Thyroid gland (tissue), 4 donors: ENCODE measurements at places on chromosomes 6 and 20. TPM values are rescaled to one million over a fixed set of nuclear protein-coding genes. Genes with fewer than 3 reads are reported as not detected.
A peak's percentile ranks its signal among the peaks of the same experiment; 100 is the strongest.

GRCh38 chr20:43765916-43766315, 39.1 kb upstream of the GTSF1L start:
- DNase-seq, result no peak

DNA sequence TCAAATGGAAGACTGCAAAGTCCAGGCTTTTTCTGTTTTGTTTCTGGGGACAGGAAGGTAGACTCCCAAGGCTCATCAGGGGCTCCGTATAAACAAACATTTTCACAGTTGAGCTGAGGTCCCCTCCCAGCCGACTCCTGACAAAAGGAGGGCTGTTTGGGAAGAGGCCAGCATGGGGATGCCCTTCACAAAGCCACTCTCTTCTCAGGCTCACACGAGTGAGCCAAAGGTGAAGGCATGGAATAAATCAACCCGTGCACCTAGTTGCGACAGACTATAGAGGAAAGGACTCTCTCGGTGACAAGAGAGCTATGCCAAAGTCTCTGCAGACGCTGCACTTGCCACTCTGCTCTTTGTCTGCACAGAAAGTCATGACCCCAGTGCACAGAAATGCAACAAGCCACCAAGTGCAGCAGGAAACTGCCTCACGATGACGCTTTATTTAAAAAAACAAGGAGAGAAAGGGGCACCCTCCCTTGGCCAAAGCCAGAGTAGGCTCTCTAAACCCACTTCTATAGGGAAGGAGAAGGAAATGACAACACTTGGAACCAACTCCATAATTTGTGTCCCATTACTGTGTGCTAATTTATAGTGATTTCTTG, 21.0 kb downstream of the JAG1 start:
- peak; percentile 56 for DNase-seq

- no peak for DNase-seq
Observed at GRCh38 chr20:11296951-11297350, 620.7 kb upstream of the BTBD3 start.

DNA sequence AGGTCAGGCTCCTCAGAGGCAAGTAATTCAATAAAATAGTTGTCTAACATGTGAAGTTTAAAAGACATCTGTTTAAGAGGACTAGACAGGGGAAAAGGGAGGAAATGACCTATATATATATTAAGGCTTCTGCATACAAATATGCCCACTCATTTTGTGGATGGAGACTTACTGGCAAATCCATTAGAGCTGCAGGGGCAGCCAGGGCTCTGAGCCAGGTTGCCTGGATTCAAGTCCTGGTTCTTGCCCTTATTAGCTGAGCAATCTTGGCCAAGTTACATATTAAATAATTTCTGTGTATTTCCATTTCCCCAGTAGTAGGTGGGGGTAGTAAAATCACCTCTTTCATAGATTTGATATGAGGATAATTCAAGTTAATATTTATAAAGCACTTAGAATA, 287.0 kb upstream of the RIMS1 start:
- no peak for DNase-seq

DNA sequence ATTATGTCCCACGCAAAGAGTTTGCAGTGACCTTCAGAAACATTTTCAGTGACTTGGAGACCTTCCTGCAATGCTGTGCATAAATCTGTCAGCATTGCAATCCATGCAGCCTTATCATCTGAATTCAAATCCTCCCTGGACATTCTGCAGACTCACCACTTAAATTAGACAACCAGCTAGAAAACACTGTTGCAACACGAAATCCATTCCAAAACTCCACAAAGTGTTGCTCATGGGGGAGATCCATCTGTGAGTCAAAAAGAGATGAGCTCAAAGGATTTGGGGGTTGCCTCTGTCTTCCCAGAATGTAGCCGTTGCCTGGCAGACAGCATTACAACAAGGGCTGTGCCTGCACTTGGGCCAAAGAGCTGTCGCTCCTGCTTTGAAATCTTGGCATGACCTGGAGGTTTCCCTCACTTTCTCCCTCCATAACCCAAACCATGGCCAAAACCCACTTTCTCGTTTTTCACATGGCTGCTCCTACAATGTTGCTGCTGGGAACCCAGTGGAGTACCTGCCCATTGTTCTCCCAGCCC, 163.5 kb upstream of the CDYL start:
- no peak for DNase-seq

DNA sequence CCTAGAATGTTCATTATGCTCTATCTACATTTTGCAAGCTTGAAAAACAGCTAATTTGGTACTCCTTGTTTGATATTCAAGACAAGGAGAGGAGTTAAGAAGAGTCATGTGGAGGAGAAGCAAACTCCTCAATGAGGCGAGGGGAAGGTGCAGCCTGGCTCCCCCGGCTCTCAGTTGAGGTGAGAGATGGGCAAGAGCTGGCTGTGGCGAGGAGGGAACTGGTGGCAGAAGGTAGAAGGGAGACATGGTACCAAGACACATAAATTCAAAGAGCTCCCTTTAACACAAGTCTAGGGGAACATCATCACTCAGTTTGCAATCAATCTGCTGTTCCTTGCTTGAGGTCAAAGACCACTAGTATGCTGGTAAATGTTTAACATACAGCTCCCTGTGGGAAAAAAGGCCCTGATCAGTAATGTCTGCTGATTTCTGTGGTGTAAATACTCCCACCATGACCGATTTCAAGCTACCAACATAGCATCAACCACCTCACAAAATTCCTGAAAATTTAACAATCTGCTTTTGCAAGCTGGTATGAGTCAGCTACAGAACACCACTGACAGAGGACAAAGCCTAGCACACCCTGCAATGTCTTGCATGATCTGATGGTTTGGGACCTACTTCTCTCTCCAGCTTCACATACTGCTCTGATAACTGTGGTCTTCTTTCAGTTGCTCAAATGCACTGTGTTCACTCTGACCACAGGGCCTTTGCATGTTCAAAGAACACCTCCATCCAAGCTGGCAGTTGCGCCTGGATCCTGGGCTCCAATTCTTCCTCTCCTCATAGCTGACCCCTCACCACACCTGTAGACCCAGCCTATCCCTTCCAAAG, 516.3 kb upstream of the CHD6 start:
- no peak for DNase-seq

- DNase-seq, result peak; percentile 0
Observed at GRCh38 chr20:25314497-25315417, 66.9 kb downstream of the PYGB start.

- DNase-seq, result no peak
Observed at GRCh38 chr6:50724381-50725124, 11.2 kb downstream of the TFAP2D start.

DNA sequence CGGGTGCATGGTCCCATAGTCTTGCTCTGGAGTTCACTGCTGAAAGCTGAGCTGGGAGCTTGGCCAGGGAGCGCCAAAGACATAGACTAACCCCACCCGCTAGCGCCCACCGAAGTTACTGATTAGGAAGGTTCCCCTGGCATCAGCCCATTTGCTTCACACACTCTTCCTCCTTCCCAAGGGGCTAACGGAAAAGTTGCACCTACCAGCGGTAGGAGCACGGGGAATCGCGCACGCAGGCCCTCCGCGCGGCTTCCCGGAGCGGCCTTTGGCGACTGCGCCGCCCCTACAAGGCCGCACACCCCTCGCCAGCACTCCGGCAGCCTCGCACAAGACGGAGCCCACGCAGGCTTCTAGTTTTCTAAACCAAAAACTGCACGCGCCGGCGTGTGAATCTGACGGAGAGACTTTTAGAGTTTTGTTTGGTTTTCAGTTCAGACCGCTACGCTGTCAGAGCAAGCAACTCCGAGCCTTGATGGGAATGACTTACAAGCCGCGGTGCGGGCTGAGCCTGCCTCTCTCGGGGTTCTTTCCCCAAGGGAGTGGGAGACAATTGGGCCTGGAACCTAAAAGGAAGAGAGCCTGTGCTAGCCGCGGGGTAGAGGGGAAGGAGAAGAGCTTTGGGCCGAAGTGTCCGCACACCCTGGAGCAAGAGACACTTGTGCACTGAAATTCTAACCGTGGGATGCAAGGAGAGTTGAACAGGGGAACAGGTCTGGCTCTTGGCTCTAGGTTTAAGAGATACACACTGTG, 891 bp upstream of the POU3F2 start:
- no peak for DNase-seq

DNA sequence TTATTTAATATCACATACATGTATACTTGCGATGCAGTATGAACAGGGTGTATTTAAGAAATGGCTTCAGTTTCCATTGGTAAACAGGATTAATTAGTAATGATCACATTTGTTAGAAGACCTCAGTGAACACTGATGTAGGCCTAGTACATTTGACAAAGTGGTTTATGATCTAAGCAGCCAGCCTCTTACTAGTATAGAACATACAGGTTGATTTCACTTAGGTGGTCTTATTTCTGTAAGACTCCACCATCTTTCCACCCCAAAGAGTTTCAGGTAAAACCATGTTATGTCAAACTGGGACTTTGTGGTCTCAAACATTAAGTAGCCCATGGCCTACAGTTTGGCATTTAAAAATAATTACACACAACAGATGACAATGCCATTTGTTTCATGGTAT, 20.2 kb upstream of the MRPS10 start:
- no peak for DNase-seq

GRCh38 chr6:69650703-69651102, 146.1 kb downstream of the LMBRD1 start:
- DNase-seq, result no peak

DNA sequence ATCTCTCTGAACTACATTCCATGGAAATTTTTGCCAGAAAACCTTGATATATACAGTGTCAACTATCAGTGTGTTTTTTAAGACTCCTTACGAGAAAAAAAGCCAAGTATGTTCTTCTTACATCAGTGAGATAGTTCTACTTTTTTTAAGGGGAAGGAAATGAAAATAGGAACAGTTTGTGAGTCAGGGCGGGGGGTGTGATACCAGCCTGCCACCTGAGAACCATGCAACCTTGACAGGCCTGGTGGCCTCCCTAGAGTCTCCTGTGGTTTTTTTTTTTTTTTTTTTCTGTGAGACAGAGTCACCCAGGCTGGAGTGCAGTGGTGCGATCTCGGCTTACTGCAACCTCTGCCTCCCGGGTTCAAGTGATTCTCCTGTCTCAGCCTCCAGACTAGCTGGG, 96.3 kb upstream of the GCM1 start:
- DNase-seq, result no peak

DNA sequence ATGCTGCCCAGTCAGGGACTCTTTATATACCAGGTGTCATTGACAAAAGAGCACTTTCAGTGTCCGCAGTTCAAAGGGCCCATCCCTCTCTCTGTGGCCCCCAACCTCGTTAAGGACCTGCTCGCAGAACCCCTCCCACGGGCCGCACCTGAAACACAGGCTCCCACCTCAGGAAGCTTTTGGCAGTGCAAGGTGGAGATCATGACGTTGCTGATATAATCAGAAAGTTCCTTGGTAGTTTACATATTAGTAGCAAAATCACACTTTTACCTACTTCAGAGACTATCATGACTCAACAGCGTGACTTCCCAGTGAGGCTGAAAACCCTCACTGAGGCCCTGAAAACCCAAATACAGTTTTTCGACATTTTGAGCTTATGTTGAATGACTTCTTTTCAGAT, 4.1 kb downstream of the TTLL2 start:
- DNase-seq, result no peak

- no peak for DNase-seq
Observed at GRCh38 chr20:59120491-59120890, 43.1 kb upstream of the ZNF831 start.

GRCh38 chr6:43628393-43629103, 516 bp downstream of the GTPBP2 start:
- peak; percentile 66 for DNase-seq

- no peak for DNase-seq
Observed at GRCh38 chr6:109782491-109782999, 91.4 kb downstream of the FIG4 start.

DNA sequence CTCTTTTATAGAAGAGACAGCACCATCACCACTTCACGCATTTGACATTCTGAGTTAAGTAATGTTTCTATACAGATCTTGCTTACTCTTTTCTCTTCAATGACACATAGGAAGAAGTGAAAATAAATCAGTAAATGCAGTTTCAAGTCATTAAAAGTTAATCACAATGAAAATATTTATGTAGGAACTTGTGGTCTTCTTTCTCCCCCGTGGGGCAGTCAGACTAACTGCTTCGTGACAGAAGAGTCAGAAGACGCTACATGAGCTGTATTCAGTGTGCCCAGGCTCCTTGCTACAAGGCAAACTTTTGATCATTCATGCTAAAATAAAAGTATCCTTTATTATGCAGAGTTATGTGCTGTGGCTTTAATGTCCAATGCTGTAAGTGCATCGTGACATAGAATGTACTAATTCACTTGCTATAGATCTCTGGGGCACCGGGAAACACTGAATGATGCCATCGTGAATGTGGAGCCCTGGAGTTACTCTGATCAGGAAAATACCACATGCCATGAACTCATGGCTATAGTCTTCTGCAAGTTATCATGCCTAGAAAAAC, 117.8 kb upstream of the TRAF3IP2 start:
- no peak for DNase-seq

DNA sequence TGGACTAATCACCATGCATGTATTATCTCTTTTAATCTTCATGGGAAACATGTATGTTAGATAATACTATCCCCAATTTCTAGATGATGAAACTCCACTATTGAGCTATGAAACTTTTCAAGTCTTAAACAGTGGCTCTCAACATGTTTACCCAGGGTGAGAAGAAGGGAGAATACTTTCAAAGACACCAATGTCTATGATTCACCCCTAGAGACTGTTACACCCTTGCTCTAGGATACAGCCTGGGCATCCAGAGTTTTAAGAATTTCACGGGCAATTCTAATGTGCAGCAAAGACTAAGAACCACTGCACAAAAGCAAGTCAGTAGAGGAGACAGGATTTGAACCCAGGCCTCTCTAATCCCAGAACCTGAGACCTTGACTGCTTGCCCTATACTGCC, 47.8 kb downstream of the GFOD1 start:
- no peak for DNase-seq

PRSS35 gene
- total RNA-seq, result not detected

NRSN1 gene
- total RNA-seq, result not detected

DEFB118 gene
- not detected for total RNA-seq

OPRL1 gene
- 0.94 TPM for total RNA-seq

CALHM5 gene
- 0.71 TPM for total RNA-seq

SLC52A3 gene
- 0.92 TPM for total RNA-seq
